ENCODE measurements at places on chromosomes 3 and 15. TPM values are rescaled to one million over a fixed set of nuclear protein-coding genes. Genes with fewer than 3 reads are reported as not detected.

DNA sequence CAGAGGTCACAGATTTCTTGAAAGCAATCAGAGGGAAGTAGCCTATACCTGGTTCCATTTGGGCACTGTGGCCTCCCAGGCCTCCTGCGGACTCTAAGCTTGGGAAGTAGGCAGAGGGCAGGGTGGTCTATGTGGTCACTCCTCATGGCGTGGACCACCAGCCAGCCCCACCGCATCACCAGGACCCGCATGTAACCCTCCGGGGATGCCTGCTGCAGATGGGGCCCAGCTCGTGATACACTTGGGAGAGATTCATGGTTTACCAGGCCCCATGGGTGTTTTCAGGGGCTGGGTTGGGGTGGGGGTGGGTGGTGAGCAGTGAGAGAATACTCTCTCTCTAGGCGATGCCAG, 123.7 kb downstream of the ASB7 start:
- DNase-seq = no peak

DNA sequence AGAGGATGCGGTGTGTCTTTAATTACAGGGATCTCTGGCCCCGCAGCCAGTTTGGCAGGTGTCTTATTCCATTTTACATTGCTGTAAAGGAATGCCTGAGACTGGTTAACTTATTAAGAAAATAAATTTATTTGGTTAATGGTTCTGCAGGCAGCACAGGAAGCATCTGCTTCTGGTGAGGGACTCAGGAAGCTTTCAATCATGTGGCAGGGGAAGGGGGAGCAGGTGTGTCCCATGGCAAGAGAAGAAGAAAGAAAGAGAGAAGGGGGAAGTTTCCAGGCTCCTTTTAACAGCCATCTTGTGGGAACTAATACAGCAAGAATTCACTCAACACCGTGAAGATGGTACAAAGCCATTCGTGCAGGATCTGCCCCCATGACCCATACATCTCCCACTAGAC, 128.0 kb upstream of the CRBN start:
- DNase-seq = no peak

- DNase-seq = no peak
These were observed 14.9 kb upstream of the SHC4 start for GRCh38 chr15:48978638-48979037.

PLA2G4D gene
- total RNA-seq = not detected

GRCh38 chr15:87707071-87707470, 549.5 kb downstream of the NTRK3 start:
- DNase-seq = no peak

- no peak for DNase-seq
These were observed 134.9 kb downstream of the GAP43 start for GRCh38 chr3:115758076-115758763.

- no peak for DNase-seq
These were observed 169.7 kb downstream of the FHIT start for GRCh38 chr3:61081554-61081953.

ZBBX gene
- not detected for total RNA-seq

EXOSC7 gene
- total RNA-seq = 40.2 TPM

Measured in omental fat pad (tissue), 4 donors.